ENCODE measurements at places on chromosomes 1 and 21. TPM values are rescaled to one million over a fixed set of nuclear protein-coding genes. Genes with fewer than 3 reads are reported as not detected.

The PKLR gene
- total RNA-seq, result 0.17 TPM

The DMBX1 gene
- 4.3 TPM for total RNA-seq

The SH3BGRL3 gene
- 112 TPM for total RNA-seq

The NBPF6 gene
- not detected for total RNA-seq

The PEX19 gene
- total RNA-seq, result 35.9 TPM

The SUMO3 gene
- 31.5 TPM for total RNA-seq

The S100A7 gene
- total RNA-seq, result not detected

The FOXE3 gene
- 0.20 TPM for total RNA-seq

GRCh38 chr1:232096751-232097150 is 470.2 kb downstream of the DISC1 start:
- DNase-seq, result no peak

- DNase-seq, result no peak
These were observed 22.4 kb downstream of the NOS1AP start for GRCh38 chr1:162091681-162092524.

DNA sequence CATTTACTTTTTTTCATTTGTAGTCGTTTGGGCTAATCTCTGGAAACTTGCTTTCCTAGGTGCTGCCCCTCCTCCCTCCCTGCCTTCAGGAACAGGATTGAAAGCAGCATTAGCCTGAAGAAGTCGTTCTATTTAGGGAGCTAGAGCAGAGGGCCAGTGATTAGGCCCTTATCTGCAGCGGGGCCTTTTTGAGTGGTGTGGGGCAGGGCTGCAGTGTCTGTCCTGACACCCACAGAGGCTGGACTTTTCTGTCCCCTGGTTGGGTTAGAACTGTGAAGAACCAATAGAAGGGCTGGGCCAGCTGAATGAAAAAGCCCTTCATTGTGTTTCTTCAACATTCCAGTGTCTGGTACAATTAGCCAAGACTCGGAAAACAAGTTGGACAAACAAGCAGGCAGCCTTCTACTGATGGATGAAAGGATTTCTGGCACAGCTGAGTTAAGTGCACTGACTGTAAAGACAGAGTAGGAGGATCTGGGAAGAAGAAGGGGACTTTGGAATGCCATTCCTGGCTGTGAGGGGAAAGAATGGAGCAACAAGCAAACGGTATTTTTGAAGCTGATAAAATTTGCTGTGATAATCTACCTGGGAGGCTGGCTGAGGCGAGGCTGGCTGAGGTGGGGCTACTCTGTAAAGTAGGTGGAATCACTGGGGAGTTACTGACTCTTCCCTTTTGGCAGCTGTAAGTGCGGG is 9.7 kb downstream of the MACF1 start:
- no peak for DNase-seq

- no peak for DNase-seq
These were observed 35.2 kb downstream of the RRP1 start for GRCh38 chr21:43824333-43825241.

DNA sequence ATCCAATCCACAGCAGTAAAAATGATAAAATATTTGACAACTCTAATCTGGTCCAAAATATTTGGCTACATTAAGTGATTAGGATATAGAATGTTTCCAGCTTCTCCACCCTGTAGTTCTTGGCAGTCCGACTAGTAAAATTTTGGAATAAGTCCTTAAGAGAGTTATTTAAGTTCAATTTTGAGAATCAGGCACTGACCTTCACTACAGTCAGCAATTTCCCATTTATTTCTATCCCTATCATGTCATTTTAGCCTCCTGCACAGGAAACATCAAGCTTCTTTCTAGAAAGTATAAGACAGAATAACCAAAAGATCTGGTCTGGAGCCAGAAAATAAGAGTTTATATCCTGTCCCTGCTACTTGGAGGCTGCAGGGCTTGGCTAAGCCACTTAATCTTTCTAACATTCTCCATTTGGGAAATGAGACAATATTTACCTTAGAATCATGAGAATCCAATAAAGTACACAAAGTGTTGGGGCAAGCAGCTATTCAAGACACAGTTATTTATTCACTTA is 162.2 kb downstream of the DPYD start:
- no peak for DNase-seq

GRCh38 chr1:100735244-100735643 is 15.7 kb downstream of the VCAM1 start:
- DNase-seq, result no peak

- no peak for DNase-seq
These were observed 169.3 kb downstream of the ST6GALNAC5 start for GRCh38 chr1:77036560-77036959.

DNA sequence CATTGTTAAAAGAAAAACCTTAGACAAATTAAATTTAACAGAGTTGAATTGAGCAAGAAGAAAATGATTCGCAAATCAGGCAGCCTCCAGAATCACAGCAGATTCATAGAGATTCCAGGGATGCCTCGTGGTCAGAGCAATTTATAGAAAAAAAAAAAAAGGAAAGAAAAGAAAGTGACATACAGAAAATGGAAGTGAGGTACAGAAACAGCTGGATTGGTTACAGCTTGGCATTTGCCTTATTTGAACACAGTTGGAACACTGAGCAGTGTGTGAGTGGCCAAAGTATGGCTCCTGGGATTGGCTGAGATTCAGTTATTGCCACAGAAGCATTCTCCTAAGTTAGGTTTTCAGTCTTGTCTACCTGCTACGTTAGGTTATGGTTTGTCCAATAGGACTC is 9.1 kb upstream of the C21orf91 start:
- no peak for DNase-seq

GRCh38 chr1:53311702-53312305 is 16.1 kb downstream of the LRP8 start:
- no peak for DNase-seq

- no peak for DNase-seq
These were observed 24.1 kb downstream of the BCL9 start for GRCh38 chr1:147565189-147565980.

GRCh38 chr1:109873278-109874175 is 37.1 kb upstream of the CSF1 start:
- no peak for DNase-seq

GRCh38 chr1:169120066-169120465 is 13.6 kb downstream of the ATP1B1 start:
- no peak for DNase-seq

DNA sequence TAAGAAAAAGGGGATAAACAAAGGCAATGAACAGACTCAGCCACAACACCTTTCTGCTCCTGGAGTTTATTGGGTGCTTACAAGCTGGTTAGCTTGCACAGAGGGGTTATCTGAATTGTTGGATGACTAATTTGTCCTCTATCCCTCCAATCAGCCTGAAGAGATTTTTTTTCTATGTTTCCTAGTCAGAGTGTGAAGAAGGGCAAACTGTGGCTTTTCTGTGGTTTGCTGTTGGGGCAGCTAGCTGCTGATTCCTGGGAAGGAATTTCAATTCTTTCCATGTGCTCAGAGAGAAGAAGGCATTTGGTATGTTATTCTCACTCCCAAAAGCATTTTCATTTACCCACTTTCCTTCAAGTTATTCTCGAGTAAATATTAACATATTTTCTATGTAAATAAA is 48.6 kb downstream of the PCP4 start:
- no peak for DNase-seq

DNA sequence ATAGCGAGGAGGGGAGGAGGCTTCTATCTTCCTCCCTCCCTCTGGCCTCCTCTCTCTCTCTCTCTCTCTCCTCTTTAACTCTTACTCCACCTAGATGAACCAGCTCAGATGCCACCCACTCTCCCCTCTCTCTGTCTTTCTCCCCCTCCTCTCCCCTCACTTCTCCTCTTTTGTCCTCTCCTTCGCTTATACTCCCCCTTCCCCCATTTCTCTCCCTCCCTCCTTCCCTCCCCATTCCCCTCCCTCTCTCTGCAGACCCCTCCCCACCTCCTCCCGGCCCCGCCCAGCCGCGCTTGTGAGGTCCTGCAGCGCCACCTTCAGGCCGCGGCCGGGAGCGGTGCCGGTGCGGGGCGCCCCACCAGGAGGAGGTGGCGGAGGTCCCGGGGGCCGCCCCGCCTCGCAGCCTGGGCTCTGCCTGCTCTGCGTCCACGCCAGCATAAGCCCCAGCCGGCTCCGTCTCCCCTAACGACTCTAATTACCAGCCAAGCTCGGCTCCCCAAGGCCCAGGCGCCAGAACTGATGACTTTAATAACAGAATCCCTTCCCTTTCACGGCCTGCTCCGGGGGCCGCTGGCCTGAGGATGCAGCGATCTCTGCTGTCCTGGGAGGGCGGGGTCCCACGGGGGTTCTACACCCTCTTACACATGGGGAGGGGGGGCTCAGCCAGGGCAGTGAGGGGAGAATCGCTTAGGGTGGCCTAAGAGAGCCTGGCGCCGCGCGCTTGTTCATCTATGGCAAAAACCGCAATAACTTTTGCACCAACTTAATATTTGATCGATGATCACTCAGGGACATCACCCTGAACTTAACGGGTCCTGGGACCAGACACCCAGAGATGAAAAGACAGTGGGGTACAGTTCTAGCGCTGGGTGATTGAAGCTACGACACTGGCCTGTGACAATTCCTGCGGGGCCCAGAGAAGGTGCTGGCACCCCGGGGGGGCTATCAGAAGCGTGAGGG is 637.3 kb downstream of the MATN1 start:
- DNase-seq, result no peak

- DNase-seq, result no peak
These were observed 171.4 kb downstream of the TGFB2 start for GRCh38 chr1:218516526-218516925.

GRCh38 chr1:1298861-1299685 is 8.7 kb downstream of the ACAP3 start:
- DNase-seq, result no peak

- DNase-seq, result no peak
These were observed 61.7 kb upstream of the ANGPTL1 start for GRCh38 chr1:178932552-178932906.

GRCh38 chr1:234924450-234925355 is 203.9 kb downstream of the TOMM20 start:
- DNase-seq, result no peak

DNA sequence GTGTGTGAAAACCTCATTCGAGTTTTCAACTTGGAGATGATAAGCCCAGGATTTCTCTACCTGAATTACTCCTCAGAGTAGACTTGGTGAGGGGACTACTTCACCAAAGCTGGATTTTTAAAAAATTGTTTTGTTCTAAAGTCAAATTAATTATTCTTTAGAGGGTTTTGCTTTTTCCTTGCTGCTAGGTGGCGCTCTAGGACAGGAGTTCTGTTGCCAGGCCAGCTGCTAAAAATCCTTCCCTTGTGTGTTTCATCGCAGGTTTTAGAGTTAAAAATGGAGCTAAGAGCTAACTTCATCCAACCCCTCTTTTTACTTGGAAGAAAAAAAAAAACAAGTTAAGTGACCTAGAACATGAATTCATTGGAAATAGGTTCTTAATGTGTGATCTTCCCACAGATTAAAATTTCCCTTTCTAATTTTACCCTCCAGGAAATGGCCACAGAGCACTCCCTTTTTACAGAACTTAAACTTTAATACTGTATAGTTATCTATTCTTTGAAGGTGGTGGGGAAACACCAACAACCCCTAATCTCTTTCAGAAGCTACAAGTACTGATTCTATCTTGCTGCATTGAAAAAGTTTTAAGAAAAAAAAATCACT is 36.7 kb upstream of the FAM163A start:
- peak; percentile 37 for DNase-seq

DNA sequence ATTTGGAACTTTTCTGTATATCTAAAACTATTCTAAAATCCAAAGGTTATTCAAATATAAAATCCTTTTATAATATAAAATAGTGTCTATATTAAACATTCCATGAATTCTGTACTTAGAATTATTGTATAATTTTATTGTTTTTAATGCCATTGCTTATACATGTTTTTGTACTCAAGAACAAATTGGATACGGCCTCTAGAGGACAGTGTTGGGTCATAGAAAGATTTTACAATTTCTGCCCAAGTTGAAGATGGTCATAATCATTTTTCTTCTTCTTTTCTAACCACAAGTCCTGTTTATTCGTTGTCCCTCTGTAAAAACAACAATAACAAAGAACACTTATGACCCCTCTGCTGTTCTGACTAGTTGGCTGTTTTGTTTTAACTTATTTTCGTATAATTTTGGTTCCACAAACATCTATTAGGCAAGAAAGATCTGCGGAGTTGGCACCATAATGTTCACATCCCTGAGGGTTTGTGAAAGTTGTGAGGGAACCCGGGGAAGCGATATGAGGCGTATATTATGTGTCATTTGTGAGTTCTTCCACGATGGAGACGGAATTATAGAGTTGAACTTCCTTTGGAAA is 75.7 kb upstream of the KIF26B start:
- DNase-seq, result peak; percentile 57
